ENCODE measurements at places on chromosomes 7 and 10.

DNA sequence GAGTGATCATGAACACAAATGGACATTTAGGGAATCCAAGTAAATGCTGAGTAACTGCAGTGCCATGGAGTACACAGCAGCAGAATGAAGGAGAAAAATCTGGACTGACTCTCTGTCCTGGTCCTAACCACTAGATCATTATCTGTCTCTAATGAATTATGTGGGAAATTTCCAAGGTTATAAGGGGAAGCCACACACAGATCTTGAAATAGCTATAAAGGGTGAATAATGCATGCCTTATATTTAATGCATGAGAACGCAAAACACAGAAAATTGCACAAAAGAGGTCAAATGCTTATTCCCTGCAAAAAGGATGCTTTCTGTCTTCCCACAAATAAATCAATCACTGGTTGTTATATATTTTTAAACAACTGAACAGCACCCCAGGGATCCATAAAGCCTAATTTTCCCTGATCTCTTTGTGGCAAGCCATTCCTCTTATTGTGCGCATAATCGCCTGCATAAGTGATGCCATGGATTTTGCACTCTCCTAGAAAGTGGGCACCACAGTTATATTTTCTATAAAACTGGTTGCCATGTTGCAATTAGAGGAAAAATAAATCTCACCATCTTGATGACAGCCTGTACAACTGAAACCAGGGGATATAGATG, 201.8 kb downstream of the XPNPEP1 start:
- no peak for DNase-seq

- no peak for DNase-seq
Measured at GRCh38 chr7:2497500-2498336, 21.5 kb upstream of the GRIFIN start.

DNA sequence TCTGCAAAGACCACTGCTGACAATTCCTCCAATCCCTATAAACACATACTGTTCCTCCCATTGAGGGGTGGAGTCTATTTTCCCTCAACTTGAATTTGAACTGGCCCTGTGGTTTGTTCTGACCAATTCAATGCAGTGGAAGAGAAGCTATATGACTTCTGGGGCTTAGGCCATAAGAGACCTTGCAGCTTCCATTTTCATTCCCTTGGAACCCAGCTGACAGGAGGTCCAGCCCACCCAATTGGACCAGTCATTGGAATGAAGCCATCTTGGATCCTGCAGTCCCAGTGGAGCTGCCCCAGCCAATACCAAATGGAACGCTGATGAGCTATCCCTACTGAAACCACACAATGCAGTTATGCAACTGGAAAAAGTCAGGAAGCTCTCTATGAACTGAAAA, 8.9 kb upstream of the TMED4 start:
- no peak for DNase-seq

DNA sequence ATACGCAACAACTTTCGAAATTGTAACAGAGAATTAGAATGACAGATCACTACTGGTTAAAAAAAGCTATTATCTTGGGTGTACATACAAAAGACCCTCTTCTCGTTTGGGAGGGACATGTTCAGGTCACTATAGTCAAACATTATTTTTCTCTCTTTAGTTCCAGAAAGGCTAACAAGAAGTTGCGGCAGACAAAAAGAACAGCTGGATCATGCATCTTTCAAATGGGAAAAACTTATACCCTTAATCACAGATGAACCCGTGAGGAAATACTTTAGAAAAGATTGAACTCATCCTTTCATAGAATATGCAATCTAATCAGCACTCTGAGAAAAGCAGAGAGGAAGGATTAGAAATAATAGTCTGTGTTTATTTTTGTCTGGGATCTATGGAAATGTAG, 72.5 kb downstream of the EVX1 start:
- DNase-seq: no peak

All from NCI-H526 (cell line).